ENCODE measurements at places on chromosomes 6 and 20. TPM values are rescaled to one million over a fixed set of nuclear protein-coding genes. Genes with fewer than 3 reads are reported as not detected.

RANBP9 gene
- total RNA-seq, result 43.7 TPM

PPP1R16B gene
- 15.3 TPM for total RNA-seq

CD40 gene
- total RNA-seq, result 9.0 TPM

SAMD3 gene
- 43.4 TPM for total RNA-seq

RNF144B gene
- total RNA-seq, result 1.4 TPM

MATN4 gene
- 0.20 TPM for total RNA-seq

POM121L2 gene
- not detected for total RNA-seq

SLC17A4 gene
- total RNA-seq, result not detected

DDO gene
- not detected for total RNA-seq

TINAG gene
- not detected for total RNA-seq

PPDPF gene
- 356 TPM for total RNA-seq

TNFRSF21 gene
- 120 TPM for total RNA-seq

SNPH gene
- 1.9 TPM for total RNA-seq

DUSP15 gene
- total RNA-seq, result 38.2 TPM

RAET1L gene
- not detected for total RNA-seq

E2F1 gene
- 9.4 TPM for total RNA-seq

LHFPL5 gene
- not detected for total RNA-seq
